Fibroblast of skin of back (primary cell): ENCODE measurements at places on chromosomes 6 and 20.
A peak's percentile ranks its signal among the peaks of the same experiment; 100 is the strongest.

GRCh38 chr20:2845607-2846006, 5.1 kb downstream of the VPS16 start:
- no peak for DNase-seq

DNA sequence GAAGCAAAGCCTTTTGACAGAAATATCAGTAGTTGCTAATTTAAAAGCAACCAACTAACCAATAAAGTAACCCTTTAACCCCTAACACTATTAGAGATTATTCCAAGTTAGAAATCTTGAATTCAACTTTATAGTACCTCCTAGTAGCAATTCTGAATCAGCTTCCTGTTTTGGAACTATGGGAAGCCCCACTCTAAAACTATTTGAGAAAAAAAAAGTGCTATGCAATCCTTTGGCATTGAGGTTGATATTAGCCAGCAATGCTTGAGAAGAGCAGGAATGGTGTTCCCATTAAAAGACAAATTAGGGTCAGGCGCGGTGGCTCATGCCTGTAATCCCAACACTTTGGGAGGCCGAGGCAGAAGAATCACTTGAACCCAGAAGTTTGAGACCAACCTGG, 306.2 kb upstream of the ZFP64 start:
- DNase-seq: peak; percentile 62

GRCh38 chr6:9131201-9131600, 695.9 kb upstream of the SLC35B3 start:
- DNase-seq: no peak

- DNase-seq: no peak
These were observed 680 bp upstream of the MTCH1 start for GRCh38 chr6:36986704-36987047.

DNA sequence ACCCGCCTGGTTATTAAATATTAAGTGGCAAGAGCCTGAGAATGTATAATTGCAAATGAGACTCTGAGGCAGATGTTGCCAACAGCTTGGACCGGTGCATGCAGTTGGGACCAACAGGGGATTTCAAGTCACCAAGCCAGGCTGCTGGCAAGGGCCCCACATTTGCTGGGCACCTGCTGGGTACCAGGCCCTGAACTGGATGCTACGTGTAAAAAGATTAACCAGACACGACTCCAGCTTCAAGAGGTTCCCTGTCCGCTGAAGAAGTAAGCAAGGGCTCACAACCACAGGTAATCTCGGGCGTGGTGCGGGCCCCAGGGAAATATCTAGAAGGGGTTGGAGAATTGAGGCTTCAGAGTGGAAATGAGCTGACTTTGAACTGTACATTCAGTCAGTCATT, 13.2 kb upstream of the SIRPA start:
- no peak for DNase-seq

DNA sequence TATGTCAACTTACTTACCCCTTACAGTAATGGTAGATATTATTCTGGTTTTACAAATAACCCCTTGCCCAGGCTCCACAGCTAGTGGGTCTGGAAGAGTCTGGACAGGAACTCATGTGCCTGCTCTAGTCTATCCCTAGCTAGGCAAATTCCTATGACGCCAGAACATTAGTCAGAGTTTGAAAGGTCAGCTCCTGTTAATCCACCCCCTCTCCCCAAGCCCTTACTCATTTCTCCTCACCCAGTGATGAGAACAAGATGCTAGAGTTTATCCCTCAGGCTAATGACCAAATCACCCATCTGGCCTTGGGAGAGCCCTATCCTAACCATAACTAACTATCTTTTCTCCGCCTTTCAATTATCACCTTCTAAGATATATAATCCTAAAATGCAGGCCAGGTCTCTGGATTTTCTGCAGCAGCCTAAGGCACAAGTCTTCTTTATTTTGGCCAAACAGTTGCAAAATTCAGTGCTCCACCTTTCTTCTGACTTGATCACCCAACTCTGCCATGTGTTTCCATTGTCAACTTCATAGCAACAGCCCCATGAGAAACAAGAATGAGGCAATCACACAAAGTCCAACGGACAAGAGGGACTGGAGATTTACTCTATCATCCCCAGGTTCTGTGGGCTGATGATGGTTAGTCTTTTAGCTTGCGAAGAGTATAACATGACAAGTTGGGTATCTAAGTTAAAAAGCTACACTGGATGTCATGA, 113.3 kb downstream of the TASP1 start:
- peak; percentile 90 for DNase-seq

GRCh38 chr6:139343052-139343750, 31.2 kb downstream of the CITED2 start:
- no peak for DNase-seq

GRCh38 chr6:36805096-36805797, 34.0 kb downstream of the CPNE5 start:
- DNase-seq: no peak

GRCh38 chr20:25236450-25237304, 11.2 kb upstream of the PYGB start:
- peak; percentile 40 for DNase-seq

GRCh38 chr6:73367761-73368355, 1.8 kb downstream of the OOEP start:
- no peak for DNase-seq

- no peak for DNase-seq
These were observed 92.6 kb downstream of the GRIK2 start for GRCh38 chr6:101486124-101486523.

DNA sequence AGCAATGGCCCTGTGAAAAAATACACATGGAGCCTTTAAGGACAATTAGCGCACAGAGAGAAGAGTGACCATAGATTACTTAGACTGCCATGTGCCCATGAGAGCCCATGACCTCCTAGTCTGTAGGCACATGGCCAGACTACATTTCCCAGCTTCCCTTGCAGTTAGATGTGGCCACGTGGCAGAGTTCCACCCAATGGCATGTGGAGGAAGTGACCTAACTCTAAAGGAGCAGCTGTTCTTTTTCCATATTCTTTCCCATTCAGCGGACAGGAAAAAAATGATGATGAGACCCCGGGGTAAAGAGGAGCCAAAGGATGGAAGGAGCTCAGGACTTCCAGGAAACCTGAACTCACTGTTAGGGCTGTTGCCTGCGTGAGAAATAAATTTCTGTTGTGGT, 116.6 kb downstream of the CBLN4 start:
- no peak for DNase-seq

- peak; percentile 92 for DNase-seq
These were observed 39.7 kb downstream of the AGPAT4 start for GRCh38 chr6:161233986-161234661.

DNA sequence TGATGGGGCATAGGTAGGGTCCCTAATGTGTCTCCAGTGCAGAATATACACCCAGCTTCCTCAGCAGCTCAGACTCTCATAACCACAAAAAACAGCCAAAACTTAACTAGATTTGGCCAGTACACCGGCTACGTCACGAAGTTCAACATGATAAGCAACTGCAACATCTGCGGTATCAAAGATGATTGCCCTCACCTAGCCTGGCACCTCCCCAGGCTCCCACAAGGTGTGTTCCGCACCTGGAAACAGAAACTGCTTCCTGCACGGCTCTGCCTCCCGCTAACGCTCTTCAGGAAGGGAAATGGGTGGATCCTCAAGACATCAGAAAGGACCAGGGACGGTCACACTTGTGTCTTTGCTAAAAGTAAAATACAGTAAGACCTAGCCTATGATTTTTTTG, 9.5 kb downstream of the TXNDC5 start:
- no peak for DNase-seq

GRCh38 chr20:63693083-63693732, 3.2 kb upstream of the TNFRSF6B start:
- DNase-seq: no peak

GRCh38 chr20:59643615-59644061, 39.3 kb downstream of the PHACTR3 start:
- no peak for DNase-seq

DNA sequence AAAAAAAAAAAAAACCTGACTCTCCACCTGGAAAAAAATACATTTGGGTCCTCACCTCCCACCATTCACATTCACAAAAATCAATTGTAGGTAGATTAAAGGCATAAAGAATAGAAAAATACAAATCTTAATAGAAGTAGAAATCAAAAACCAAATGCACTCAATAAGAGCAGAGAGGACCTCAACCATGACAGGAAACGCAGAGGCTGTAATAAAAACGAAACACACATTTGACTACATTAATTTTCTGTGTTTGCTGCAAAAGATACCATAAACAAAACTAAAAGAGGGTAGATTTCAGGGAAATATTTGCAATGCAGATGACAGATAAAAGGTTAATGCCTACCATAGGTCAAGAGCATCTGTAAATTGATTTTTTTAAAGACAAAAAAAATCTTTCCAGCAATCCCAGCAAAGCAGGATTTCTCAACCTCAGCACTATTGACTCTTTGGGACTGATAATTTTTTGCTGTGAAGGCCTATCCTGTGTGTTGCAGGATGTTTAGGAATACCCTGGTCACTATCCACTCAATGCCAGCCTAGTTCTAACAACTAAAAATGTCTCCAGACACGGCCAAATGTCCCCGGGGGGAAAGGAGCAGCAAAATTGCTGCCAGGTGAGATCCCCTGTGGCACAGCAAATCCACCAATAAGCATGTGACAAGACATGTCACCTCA, 9.1 kb downstream of the ETV7 start:
- DNase-seq: no peak

DNA sequence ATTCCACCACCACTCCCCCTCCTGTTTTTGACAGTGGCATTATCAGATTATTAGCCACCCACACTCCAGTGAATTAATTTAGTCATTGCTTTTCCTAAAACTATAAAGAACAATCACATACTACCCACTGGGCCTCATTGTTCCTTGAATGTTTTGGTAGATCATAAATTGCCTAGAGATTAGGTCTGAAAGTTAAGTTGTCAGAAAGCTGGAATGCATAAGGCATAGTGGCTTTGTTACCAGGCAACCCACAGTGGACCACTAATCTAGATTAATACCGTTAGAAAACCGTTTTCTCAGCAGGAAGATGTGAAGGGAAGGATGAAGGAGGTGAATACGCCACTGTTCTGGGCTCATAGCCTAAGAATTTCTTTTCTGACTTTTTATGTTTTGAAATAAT, 75.6 kb downstream of the SAMD3 start:
- DNase-seq: no peak

- DNase-seq: no peak
These were observed 296.4 kb downstream of the PAX1 start for GRCh38 chr20:22001886-22002285.

- peak; percentile 86 for DNase-seq
These were observed 210.0 kb upstream of the SNX9 start for GRCh38 chr6:157613011-157613522.

DNA sequence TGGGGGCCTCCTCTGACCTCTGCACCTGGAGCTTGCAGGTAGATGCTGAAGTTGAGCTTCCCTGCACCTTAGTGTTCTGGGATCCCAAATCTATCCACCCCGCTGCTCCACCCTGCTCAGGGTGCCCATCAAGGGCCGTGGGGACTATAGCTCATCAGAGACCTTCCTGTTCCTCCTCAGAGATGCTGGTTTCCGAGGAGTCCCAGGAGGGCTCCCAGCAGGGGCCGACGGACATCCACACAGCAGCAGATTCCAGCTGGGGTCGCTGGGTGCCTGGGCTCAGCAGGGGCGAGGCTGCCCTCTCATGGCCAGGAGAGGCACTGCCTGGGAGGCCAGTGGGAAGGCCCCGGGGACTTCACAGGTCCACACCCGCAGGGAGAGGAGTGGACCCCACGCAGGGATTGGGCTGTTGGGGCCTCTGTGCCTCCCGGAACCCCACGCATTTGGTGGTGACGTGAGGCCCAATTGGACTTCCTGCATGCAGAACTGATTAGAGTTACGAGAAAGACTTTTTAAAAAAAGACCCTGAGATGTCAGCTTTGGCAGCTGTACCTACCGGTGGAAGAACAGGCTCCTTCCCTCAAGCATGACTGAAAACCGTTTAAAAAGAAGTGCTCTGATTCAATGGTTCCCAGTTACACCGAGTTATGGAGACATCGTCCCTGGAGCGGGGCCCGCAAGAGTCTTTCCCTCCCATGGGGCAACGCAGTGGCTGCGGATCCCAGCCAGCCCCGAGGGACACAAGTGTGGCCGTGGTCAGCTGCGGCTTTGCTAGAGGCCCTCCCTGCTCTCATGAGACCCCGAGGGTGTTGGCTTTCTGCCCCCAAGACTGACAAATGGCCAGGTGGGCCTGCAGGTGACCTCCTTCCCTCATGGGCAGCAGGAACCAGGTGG, 25.3 kb upstream of the SLCO4A1 start:
- DNase-seq: peak; percentile 39

- no peak for DNase-seq
These were observed at the start of gene ADGRF5 for GRCh38 chr6:46921731-46922130. Gene ADGRF5, minus strand, starts transcription at chr6:46921938. Its CDS starts 15,176 bp downstream, at chr6:46906762.

DNA sequence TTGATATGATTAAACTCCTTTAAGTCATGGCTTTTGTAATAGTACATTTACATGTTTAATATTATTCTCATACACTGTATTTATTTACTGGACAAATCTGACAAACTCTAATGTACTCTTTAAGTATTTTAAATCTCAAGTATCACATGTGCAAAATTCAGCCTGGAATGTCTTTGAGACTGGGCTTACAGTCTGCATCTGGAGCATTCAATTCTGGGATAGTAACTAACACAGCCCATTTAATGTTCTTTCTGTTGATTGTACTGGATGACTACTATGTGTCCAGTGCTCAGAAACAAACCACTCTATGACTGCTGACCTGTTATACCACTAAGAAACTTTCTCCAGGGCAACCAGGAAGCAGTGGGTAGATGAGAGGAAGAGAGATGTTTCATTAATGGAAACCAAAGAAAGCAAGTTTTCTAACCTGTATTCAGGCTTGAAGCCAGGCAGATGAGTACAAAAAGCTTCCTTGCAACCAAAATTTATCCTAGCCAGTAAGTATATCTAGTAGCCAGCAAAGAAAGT, 26.8 kb downstream of the FBXL4 start:
- no peak for DNase-seq

- DNase-seq: no peak
These were observed 12.2 kb upstream of the VNN1 start for GRCh38 chr6:132725947-132726607.

- DNase-seq: no peak
These were observed 52.2 kb upstream of the DTNBP1 start for GRCh38 chr6:15715060-15715459.

DNA sequence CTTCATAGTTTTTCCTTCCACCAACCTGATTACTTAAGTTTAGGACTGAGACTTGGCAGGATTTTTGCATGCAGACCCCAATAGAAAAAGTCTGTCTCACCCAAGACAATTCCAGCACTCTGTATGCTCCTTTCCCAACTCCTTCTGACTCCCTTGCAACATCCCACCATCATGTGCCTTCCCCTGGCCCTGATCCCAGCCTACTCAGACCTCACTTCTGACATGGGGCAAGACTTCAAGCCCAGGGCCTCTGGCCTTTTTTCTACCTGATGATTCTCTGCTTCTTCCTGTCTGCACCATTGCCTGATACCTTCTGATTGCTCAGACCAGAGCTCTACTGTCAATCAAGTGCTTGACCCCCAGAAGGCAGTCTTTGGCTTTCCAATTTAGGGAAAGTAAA, 96.6 kb downstream of the HAO1 start:
- no peak for DNase-seq

DNA sequence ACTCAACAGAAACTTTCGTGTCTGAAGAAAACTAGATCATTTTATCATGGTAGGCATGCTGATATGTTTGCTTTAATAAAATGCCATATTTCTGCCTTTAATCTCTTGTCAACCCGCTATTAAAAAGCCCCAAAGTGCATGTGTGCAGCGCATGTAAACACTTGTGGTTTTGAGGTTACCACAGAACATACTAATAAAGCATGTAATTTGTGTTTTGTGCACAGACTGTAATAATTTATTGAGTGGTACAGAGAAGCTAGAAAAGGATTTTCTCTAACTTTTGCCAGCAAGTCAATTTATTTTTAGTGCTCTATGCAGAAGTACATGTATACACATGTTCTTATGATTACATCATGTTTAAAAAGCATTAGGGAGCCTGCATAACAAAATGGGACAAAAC, 349.9 kb upstream of the SLC35B3 start:
- no peak for DNase-seq
